ENCODE measurements at places on chromosomes 4 and X.

DNA sequence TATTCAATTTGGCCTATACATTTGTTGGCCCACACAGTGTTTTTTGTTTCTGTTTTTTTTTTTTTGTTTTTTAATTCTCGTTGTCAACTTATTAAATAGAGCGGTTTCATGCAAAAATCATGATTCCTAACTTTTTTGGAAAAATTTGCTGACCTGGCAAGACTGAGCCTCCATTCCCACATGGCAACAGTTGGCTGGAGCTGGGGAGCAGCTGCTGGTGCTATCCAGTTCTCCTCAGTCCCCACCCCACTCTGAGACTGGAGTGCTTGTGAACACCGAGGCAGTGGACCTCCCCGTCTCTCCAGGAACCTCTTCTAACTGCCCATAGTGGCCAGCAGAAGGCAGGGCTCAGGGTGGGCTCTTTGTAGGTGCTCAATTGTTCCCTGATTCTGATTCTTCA lies 95.7 kb upstream of the OTUD4 start:
- DNase-seq, result no peak

GRCh38 chr4:73668782-73669201 lies 48.6 kb upstream of the RASSF6 start:
- no peak for DNase-seq

DNA sequence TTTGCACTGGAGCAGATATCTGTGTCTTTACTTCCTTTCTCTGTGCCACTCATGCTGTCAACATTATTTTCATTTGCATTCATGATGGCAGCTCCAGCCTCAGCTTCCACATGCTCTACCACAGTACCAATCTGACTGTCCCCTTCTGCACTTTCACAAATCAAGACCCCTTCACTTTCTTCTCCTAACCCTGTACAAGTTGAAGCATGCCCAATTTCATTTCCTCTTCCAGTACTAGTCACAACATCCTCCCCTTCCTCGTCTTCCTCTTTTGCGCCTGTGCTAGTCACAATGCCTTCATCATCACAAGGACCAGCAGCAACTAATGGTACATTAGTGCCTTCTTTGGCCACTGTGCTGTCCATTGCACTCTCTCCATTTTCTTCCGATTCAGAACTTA lies 26.5 kb downstream of the BOD1L1 start:
- no peak for DNase-seq

GRCh38 chrX:154458954-154459778 lies 1.1 kb downstream of the PLXNA3 start:
- no peak for DNase-seq

DNA sequence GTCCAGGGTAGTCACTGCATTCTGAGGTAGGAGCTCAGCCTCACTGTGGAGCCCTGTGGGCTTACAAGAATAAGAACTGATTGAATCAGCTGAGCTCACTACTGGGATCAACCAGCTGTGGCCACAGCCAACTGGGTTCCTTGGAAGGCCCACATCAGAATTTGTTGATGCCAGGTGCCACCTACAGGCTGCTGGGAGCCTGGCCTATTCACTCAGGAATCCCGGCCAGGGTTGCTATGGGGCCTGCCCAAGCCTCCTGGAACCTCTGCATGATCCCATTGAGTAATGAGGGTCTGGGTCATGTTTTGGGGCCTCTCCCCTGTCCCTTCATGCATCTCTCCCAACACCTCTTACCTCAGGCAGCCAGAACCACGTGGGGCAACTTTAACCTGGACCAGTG lies 53.9 kb upstream of the KIAA1210 start:
- DNase-seq, result peak; percentile 87

GRCh38 chrX:148499638-148500422 lies 587 bp upstream of the AFF2 start:
- no peak for DNase-seq

GRCh38 chrX:150184491-150184890 lies 178.6 kb upstream of the MAMLD1 start:
- DNase-seq, result no peak

GRCh38 chr4:37383579-37384229 lies 139.2 kb downstream of the NWD2 start:
- no peak for DNase-seq

GRCh38 chr4:7788193-7788592 lies 151.5 kb downstream of the AFAP1 start:
- DNase-seq, result no peak

DNA sequence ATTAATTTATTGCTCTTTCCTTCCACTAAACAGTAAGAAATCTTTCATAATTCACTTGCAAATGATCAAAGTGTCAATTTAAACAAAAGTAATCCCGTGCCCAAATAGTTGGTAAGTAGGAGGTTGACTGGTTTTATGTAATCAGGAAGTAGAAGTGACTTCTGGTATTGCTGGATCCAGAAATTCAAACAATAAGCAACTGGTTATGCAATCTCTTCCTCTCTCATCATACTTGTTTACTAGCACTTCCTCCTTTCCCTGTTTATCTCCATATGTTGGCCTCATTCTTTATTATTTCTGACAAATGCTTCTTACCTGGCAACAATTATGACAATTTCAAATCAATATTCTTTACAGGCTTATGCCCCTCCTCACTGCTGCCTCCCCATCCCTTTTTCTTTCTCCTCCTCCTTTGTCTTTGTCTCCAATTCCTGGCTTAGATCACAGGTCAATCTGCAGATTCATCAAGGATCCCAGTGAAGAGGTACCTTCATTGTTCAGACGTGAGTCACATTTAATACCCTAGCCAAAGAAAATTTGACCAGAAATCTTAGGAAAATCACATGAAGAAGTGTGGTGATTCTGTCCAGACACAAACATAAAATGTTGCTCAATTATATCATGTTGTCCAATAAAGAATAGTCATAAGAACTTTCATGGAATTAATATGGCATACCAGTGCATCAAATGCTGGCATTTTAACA lies 323.2 kb upstream of the PCDH7 start:
- DNase-seq, result no peak

DNA sequence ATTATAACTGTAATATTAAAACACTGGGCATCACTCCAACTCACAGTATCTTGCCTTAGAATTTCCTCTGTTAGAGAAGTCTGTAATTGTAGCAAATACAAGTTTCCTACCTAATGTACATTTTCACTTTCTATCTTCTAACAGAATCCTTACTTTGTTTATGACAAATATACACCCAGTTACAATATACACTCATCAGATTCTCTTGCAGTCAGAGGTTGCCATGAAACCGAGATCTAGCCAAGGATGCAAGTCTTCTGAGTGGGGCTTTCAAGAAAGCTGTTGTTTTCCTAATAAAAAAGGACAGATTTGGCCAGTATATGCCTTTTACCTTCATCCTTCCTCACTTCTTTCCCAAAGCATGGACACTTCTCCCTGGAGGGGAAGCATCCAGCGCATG lies 228.9 kb downstream of the SCFD2 start:
- no peak for DNase-seq

DNA sequence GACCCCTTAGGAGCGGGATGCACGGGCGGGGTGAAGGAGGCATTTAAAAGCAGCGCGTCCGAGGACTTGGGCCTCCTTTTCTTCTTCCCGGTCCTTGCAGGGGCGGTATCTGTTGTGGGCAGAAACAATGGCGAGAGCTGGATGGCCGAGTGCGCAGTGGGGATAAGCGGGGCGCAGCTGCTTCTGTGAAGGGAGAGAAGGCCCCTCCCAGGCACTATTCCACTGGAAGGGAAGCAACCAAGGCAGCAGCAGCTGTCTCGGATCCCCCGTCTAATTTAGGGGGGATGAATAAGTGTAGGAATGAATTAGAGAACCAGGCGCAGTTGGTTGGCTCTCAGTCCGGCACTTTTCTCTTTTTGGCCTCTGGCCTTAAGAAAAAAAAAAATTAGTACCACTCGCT lies 995 bp downstream of the SMARCA5 start:
- no peak for DNase-seq

- no peak for DNase-seq
Observed at GRCh38 chrX:51852096-51852495, 41.3 kb upstream of the MAGED1 start.

GRCh38 chr4:152729466-152729865 lies 49.7 kb upstream of the TMEM154 start:
- no peak for DNase-seq

DNA sequence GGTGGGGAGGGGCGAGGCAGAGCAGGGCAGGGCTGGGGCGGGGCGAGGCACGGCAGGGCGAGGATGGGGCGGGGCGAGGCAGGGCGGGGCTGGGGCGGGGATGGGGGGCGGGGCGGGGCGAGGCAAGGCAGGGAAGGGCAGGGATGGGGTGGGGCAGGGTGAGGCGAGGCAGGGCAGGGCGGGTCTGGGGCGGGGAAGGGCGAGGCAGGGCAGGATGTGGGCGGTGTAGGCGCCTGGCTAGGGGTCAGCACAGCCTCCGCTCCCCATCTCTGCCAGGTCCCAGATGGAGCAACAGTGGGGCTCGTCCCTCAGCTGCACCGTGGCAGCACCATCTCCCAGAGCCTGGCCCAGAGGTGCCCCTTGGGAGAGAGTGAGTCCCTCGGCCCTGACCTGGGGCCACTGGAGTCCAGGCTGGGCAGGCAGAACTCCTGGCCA lies 4.2 kb upstream of the SRPK3 start:
- no peak for DNase-seq

DNA sequence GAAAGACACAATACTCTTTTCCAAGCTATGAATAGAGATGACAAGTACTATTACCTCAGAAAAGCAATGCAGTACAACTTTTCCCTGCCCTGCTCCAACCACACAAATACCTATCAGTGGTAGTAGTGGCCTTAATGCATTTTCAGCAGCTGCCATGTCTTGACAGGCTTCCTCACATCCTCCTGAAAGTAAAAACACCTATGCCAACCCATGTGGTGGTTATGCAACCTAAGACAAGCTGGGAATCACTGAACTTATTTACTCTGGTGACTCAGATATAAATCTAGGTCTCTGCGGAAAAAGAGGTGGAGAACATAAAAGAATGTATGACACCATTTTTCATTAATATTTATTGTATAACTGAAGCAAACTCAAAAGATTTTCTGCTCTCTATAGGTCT lies 14.5 kb downstream of the WDFY3 start:
- no peak for DNase-seq

- DNase-seq, result no peak
Observed at GRCh38 chr4:118585015-118585414, 100.2 kb upstream of the METTL14 start.

- no peak for DNase-seq
Observed at GRCh38 chrX:100208076-100208475, 202.0 kb downstream of the PCDH19 start.

GRCh38 chr4:1986578-1987210 lies 22.1 kb downstream of the NELFA start:
- DNase-seq, result peak; percentile 92

- no peak for DNase-seq
Observed at GRCh38 chrX:81259714-81260395, 58.0 kb downstream of the SH3BGRL start.

DNA sequence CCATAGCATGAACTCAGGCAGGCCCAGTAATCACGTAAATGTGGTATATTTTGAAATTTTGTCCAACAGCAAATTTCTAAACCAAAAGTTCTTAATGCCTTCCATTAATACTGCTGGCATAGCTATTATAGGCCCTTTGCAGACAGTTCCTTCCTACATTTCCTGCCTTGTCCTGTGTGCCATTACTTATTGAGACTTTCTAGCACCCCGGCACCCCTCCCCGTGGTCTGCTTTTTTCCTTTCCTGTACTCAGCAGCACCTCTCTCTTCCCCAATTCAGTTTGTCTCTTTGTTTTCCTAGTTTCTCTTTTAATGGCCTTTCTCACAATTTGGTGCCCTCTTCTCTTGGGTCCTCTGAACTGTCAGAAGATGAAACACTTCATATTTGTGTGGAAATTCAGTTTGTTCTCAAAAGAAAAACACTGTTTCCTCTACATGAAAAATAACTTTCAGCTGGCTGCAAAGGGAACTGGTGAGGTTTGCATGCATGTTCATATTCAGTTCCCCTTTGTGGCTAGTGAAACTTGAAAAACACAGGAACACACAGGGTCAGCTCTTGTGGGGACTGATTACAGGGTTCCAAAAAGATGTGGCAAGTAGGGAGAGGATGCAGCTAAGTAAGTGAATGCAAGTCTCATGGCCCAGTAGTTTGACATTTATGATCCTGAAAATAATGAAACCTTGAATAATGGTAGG lies 17.1 kb downstream of the GPR34 start:
- DNase-seq, result no peak

- DNase-seq, result no peak
Observed at GRCh38 chr4:2927696-2928075, 35.5 kb downstream of the NOP14 start.

GRCh38 chrX:2933125-2933900 lies 4.2 kb upstream of the ARSD start:
- no peak for DNase-seq

- no peak for DNase-seq
Observed at GRCh38 chrX:118503260-118504041, 7.8 kb downstream of the DOCK11 start.

DNA sequence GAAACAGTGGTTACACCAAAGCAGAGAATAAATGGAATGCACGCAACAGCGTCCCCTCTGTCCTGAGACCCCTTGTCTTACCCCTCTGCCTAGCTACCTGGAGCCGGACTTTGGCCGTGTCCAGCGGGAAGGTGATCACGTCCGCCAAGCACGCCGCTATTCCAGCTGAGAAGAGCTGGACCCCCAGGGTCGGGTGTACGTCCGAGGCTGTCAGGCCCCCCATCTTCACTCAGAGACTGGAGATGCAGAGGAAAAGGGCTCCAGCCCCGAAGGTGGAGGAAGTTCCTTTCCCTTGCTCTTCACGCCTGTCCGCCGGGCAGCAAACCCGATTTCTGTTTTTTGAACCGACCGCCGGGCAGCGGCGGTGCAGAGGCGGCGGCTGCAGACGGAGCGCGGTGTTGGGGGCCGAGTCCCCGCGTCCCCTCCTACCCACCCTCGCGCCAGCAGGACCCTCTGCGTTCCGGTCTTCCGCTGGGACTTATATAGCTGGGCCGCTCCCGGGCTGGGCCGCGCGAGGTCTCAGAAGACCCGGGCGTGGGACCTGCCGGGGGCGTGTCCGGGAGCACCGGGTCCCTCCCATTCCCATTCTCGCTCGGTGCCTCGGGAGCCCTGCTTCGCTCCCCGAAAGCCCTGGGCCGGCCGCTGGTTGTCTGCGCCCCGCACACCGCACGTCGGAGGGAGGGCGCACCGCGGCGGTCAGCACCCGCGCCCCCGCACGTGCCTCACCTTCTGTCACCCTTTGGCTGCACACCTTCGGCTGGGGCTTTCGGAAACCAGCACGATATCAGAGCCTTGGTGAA lies at the start of gene UCP1:
UCP1 (minus strand) TSS at position 455 of the 800 bp plus-strand sequence; CDS start at position 223, 232 bp downstream.
- no peak for DNase-seq

GRCh38 chrX:39047174-39047573 lies 245.9 kb downstream of the MID1IP1 start:
- no peak for DNase-seq
